ENCODE measurements at places on chromosomes 6 and 20.

GRCh38 chr20:60632391-60633262 is 619.4 kb upstream of the CDH4 start:
- DNase-seq, result no peak

GRCh38 chr6:47146431-47147174 is 104.5 kb upstream of the ADGRF1 start:
- DNase-seq, result peak; percentile 70

GRCh38 chr6:25489399-25489798 is 162.6 kb upstream of the SCGN start:
- no peak for DNase-seq

GRCh38 chr6:67666177-67666964 is 968.7 kb upstream of the ADGRB3 start:
- DNase-seq, result no peak

- DNase-seq, result peak; percentile 27
These were observed 35.2 kb upstream of the HLA-G start for GRCh38 chr6:29792123-29793035.

GRCh38 chr20:60529149-60529548 is 570.9 kb downstream of the CDH26 start:
- DNase-seq, result no peak

- peak; percentile 50 for DNase-seq
These were observed 77.5 kb downstream of the CDH22 start for GRCh38 chr20:46230801-46231282.

DNA sequence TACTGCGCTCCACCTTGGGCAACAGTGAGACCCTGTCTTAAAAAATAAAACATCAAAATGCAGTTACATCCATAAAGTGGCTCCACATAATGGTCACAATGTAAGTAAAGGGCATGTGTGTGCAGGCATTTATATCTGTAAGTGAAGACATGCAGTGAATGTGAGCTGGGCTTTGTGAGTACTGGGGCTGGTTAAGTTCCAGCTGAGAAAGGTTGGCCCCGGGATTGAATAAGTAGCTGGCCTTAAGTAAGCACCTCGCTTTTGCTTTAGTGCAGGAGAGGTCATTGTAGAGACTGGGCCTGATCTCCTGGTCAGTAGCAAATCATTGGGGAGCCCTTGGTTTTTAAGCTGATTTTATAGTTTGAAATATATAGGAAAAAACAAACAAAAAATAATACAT is 8.0 kb downstream of the QKI start:
- no peak for DNase-seq

- no peak for DNase-seq
These were observed 46.6 kb downstream of the SLX4IP start for GRCh38 chr20:10481676-10482075.

DNA sequence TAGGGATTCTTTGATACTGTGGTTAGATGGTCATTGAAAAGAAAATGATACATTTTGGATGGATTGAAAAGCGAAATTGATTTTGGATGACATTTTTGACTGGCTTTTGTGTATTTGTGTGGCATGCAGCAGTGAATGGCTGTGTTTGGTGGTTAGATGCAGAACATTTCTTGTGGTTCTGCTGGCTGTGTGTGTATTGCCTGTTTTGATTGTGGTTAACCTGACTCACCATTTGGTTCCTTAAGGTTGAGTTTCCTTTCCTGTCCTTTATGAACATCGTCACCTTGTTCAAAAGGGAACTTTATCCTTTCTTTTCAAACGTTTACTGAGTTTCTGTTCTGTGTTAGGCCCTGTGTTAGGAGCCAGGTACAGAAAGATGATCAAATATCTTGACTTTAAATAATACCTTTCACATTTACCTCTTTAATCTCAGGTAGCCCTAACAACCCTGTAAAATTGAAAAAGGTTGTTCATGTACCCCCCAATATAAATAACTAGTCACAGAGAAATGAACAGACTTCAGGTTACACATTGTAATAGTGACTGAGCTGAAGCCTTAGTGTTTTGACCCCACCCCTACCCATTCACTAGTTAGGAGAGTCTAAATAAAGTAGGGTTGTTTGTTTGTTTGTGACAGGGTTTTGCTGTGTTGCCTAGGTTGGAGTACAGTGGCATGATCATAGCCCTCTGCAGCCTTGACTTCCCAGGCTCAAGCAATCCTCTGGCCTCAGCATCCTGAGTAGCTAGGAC is 23.8 kb downstream of the ANKS1A start:
- peak; percentile 73 for DNase-seq

GRCh38 chr6:106800379-106800778 is 171.0 kb downstream of the QRSL1 start:
- DNase-seq, result no peak

DNA sequence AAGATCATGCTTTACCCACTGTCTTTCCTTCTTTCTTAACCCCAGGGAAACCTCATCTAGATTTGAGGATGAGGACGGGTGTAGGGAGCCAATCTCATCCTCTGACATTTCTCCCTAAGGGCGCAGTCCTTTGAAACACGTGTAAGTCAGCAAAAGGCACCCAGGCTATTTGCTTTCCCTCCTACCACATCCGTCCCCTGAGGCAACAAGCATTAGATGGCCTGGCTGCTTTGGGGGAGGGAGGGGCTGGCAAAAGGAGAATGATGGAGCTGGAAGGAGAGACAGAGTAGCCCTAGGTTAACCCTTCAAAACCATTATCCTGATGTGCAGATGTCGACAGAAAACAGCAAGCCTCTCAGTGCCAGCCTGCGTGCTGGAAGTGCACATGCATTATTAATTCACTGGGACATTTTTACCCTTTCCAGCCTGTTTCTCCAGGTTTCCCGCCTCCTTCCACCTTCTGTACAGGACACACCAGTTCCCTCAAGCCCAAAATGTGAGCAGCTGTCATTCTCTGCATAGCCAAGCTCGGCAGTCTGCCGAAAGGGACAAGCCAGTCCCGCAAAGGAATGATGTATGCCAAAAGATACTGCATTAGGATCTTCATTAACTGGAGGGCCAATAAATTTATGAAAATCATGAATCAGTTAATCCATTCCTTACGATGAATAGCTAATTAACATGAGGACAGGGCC is 547.2 kb downstream of the CD83 start:
- peak; percentile 87 for DNase-seq

DNA sequence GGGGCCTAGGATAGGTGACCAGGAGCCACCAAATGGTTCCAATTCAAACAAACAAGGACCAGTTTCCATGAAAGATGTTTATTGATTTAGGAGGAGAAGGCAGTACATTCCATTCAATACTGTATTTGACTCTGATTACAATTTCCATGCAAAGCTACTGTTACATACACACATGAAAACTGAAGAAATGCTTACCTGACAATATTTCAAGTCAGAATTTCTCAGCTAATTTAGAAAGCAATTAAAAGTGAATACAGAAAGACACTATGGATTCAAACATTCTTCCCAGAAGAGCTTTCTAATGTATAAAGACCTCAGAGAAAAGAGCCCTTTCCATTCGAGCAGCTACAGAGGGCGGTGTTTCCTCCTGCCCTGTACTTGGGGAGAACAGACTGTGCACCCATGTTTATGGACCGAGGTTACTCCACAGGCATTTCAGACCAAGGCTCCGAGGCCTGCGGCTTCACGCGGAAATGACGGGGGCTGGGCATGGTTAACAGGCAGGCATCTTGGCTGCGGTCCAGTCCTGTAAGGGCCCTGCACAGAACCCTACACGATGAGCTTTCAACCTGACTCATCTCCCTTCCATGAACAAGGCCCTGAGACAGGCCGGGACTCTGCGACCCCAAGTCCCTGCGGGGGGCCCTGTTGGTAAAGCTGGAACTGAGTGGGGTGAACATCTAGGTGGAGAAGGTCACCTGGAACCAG is 25.7 kb upstream of the TCFL5 start:
- DNase-seq, result peak; percentile 95

- DNase-seq, result peak; percentile 87
These were observed 10.0 kb upstream of the POU5F1 start for GRCh38 chr6:31180500-31180899.

DNA sequence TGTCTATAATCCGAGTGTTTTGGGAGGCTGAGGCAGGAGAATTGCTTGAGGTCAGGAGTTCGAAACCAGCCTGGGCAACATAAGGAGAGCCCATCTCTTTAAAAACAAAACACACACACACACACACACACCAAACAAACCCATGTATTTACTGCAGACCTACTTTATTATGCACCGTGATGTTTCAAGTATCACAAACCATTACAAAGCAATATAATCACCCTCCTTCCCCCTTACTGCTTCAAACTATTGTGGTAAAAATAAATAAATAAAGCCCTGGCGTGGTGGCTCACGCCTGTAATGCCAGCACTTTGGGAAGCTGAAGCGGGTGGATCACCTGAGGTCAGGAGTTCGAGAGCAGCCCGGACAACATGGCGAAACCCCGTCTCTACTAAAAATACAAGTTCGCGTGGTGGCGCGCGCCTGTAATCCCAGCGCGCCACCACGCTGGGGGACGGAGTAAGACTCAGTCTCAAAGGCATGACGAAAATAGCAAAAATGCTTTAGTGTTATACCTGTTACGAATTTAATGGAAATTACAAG is 1.5 kb downstream of the TBCC start:
- no peak for DNase-seq

GRCh38 chr6:105014954-105015353 is 58.0 kb downstream of the LIN28B start:
- peak; percentile 3 for DNase-seq

DNA sequence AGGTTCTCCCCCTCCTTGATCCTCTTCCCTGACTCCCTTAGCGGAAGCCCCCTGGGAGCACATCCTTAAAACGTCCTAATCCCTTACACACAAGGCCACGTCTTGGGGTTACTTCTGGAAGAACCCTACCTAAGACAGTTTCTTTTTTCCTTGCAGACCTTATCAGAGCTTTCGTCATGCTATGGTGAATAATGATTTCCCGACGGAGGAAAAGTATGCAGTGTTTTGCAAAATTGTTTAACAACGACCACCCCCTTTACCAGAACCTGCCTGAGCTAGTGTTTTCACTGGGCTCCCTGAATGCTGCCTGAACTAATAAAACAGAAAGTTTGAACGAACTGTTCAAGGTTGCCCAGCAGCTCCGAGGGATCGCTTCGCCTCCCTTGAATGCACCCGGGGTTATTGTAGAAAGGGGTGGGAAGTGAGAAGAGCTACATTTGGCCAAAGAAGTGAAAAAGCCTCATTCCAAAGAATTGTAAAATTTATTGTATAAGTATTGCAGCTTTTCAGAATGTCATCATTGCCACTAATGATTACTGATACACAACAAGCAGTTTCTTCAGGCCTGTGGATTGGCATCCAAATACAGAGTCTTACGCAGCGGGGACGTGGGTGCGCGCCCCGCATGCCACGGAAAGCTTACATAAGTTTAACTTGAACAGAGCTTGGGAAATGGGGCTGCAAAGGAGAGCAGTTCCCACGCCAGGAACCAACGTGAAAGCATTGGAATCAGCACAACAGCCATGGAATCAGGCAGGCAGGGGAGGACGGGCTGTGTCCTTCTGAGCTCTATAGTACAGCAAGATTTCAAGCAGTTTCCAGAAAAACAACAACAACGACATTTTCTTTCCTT is 27.9 kb upstream of the ZBP1 start:
- no peak for DNase-seq

Data from EH (cell line).